ENCODE measurements at places on chromosomes 2 and 18.

GRCh38 chr2:96315400-96316071 is 9.6 kb upstream of the ITPRIPL1 start:
- no peak for DNase-seq

GRCh38 chr2:128465246-128466170 is 146.8 kb upstream of the HS6ST1 start:
- no peak for DNase-seq

DNA sequence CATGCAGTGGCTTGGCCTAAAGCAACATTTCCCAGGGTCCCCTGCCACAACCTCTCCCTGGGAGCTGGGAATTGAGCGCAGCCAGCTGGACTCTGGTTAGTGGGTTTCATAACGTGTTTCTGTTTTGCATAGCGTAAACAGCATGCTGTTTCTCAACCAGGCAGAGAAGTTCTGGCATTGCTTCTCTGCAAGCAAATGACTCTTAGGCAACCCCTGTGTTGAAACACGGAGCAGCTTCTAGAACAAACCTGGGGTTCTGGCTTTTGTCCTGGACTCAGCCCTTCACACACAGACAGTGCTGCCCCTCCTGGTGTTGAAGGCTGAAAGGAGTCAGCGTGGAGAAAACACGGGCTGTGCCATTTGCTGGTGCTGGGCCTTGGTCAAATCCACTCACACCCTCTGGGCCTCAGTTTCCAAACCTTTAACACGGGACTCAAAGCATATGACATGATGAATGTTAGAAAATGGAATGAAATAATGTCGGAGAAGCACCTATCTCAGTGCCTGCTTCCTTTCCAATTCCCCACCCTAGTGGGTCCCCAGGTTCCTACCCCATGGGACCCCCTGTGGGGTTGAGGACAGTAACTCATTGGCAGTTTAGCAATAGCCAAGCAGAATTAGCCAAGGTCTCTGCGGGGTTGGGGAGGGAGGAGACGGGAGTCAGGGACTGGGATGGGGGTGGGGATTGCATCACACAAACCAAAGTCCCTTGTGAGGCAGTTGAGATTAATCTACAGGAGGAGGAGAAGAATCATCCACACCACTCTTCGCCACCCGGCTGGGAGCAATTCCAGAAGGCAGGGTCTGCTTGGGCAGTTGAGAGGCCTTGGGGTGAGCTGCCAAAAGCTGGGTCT is 30.2 kb upstream of the IL1R2 start:
- no peak for DNase-seq

DNA sequence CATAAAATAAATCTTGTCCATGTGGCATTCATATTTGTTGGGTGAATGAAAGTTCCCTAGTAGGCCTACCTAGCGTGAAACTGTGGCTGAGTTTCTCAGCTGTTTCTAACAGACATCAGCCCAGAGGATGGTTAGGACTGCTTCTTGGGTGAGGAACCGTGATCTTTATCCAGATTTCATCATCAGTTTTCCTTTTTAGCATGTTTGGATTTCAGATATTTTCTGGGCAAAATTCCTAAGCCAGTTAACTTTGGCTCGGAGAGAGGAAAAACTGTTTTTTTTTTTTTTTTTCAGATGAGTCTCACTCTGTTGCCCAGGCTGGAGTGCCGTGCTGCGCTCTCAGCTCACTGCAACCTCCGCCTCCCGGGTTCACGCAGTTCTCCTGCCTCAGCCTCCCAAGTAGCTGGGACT is 53.5 kb downstream of the DGKD start:
- no peak for DNase-seq

DNA sequence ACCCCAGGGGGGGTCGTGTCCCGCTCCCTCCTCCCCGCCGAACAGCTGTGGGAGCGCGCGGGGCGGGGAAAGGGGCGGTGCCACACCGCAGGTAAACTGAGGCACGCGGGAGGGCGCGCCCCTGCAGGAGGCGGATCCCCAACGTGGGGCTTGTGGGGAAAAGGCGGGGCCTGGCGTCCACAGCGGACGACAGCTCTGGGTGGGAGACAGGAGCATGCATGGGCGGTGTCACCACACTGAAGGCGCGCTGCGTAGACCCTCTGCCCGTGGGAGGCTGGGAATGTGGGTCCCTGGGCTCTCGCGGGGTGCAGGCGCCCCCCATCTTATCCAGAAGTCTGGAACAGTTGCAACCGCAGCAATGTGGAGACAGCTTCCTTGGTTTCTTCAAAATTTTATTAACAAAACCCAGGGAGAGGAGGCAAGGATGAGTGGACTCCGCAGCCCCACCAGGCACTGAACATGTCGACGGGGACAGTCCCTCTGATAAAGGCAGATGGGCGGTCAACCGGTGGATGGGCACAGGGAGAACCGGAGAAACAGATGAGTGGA is 723 bp upstream of the MBD1 start:
- no peak for DNase-seq
